ENCODE measurements at places on chromosomes 5 and 9. TPM values are rescaled to one million over a fixed set of nuclear protein-coding genes. Genes with fewer than 3 reads are reported as not detected.

- no peak for DNase-seq
Observed at GRCh38 chr9:136581614-136582447, 36.0 kb upstream of the NOTCH1 start.

DNA sequence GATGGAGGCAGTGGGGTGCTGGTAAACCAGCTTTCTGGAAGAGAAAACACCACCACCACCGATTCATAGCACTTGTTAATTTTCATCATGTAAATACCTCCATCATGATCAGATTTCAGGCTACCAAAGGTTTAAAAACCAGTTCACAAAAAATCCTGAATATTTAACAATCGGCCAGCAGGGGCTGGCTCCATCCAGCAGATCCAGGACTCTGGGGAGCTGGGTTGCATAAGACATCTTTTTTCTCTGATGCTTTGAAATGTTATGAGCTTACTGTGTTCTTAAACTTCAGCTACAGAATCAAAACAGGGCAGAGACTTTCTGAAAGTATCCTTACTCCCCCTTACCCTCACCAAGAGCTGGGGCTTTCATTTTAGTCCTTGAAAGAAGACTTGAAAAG, 14.6 kb upstream of the RNF183 start:
- DNase-seq: no peak

- DNase-seq: peak; percentile 23
Observed at GRCh38 chr9:70392189-70392588, 22.3 kb downstream of the KLF9 start.

DNA sequence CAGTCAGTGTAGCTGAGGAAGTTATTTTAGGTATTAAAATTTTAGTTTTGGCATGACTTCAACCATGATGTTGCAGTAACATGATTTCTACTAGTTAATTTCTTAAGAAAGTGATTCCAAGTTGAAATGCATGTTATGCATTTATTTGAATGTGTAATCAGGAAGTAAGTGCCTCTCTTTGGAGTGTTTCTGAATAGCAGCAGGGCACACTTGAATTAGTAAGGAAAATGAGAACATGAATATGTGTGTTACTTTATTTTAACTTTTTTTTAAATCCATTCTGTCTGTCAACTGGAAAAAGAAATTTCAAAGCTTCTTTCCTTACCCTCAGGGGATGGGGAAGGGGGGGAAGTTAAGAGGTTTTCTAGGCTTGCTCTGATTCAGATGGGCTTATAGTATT, 40.4 kb downstream of the CTNNA1 start:
- no peak for DNase-seq

The CAVIN4 gene
- total RNA-seq: 0.14 TPM

The STC2 gene
- 1.4 TPM for total RNA-seq

The C5orf63 gene
- total RNA-seq: 13.7 TPM

DNA sequence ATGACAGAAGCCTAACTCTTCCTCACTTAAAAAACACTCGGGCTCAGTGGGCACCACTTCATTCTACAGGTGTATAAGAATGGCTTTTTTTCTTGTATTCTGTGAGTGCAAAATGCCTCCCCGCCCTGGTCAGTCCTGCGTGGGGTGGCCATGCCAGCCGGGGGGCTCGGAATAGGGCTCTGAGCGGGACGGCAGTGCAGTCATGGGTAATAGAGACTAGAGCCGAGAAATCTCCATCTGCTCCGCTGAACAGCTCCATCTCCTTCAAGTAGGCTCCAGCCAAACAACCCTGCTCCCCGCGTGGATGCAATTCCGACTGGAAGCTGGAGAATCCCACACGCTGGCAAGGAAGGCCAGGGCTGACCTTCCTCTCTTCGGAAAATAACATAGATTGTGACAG, 317.0 kb upstream of the IRX4 start:
- DNase-seq: no peak

The ZDHHC11 gene
- 11.1 TPM for total RNA-seq

The ECSCR gene
- total RNA-seq: 8.5 TPM

DNA sequence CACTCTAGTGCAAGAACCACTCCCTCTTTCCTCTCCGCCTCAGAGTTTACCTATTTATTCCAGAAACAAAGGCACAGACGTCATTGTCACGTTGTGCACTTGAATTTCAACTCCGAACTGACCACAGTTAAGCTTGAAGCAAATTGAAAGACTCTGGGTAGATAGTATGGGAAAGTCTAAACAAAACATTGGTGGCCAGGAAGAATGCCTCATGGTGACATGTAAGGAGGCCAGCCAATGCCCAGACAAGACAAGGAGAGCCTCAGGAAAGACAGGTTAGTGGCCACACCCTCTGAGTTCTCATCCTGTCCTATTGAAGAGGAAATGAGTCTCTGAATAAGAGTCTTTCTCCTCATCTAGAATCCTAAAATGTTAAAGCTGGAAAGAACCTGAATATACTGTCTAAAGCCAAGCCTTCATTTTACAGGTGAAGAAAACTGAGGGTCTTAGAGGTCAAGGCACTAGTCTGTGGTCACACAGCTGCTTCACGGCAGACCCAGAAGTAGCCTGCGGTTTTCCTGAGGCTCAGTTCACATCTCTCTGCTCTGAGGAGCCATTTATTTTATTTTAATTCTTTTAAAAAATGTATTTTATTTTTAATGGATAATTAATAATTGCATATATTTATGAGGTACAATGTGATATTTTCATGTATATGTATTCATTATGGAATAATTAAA, 30.2 kb downstream of the ZFAND5 start:
- no peak for DNase-seq

GRCh38 chr5:153425914-153426313, 64.6 kb upstream of the GRIA1 start:
- DNase-seq: no peak

DNA sequence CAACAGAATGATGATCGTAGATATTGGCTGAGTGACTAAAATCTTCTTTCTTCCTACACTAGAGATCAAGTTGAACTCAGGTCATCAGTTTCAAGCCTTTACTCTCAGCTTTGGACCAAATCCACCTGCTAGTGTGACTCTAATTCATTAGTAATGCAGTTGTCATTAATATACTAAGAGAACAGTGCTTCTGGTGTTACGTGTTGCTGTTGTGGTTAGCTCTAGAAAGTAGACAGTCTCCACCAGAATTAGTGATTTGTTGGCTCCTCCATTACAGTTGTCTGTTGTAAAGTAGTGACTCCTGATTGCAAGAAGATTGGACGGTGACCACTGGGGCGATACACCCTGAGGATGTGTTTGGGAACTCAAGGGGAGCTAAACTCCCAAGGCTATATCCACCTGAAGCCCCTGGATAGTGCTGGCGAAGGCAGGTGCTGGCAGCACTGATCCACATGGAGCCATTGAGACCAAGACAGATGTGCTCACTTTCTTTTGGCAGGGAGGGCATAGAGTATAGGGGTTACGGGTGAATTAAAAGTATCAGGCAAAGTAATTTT, 3.1 kb downstream of the CAMK4 start:
- no peak for DNase-seq

DNA sequence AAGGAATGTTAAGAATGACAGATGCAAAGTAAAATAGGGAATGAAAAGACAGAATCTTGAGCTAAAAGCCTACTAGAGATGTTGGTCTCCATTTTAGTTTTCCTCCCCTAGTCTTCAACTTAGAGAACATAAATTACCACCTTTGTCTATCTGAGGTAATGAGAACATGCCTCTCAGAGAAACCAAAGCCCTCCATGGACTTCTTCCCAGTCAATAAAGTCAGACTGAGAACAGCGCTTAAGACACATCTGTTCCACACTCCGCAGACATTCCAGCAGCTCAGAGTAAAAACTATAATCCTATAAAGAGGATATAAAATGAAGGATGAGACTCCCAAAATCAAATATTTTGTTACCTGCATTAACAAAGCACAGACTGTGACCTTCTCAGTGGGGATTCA, 79.2 kb downstream of the DPYSL3 start:
- no peak for DNase-seq

The FBXW2 gene
- 65.0 TPM for total RNA-seq

The TLN1 gene
- total RNA-seq: 720 TPM

DNA sequence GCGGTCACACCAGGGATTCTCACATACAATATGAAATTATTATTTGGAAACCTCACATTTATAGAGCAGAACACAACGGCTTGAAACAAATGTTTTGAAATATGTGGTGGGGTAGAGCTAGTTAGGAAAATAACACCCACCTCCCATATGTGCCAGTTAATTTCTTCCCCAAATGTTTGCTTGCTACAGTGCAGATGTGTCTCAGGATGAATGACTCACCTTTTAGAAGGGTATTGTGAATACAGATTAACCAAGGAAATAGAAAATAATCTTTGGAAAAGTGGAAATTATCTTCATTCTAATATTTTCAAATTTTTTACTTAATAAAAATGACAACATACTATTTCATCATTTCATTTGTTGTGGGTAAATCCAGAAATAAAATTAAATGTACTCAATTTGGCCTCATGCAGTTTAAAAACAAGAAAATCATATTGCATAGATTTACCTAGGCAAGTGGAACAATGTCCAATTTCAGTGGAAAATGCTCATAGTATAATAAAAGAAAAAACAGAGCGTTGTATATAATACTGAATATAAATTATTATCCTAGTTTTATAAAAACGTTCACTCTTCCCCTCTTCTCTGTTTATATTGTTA, 39.3 kb upstream of the RICTOR start:
- no peak for DNase-seq

The GDF9 gene
- 0.41 TPM for total RNA-seq

DNA sequence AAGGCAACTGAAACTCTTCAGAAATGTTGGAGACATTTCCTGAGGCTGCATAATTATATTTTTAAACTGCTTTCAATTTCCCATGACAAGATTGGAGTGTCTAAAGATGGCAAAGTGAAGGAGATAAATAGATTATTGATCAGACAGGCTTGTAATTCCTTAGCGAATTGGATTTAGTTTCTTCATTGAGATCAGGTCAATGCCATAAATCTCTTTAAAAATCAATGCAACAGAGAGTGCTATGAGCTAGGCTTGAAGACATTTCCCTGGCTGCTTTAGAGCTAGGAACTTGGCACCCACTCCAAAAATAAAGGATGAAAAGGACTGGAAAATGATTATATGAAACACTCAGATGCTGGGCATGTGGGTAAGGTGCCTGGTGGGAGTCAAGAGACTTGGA, 828.4 kb downstream of the TLR4 start:
- DNase-seq: no peak

All from mucosa of descending colon (tissue), 3 donors.